ENCODE measurements at places on chromosomes 6 and 20.

DNA sequence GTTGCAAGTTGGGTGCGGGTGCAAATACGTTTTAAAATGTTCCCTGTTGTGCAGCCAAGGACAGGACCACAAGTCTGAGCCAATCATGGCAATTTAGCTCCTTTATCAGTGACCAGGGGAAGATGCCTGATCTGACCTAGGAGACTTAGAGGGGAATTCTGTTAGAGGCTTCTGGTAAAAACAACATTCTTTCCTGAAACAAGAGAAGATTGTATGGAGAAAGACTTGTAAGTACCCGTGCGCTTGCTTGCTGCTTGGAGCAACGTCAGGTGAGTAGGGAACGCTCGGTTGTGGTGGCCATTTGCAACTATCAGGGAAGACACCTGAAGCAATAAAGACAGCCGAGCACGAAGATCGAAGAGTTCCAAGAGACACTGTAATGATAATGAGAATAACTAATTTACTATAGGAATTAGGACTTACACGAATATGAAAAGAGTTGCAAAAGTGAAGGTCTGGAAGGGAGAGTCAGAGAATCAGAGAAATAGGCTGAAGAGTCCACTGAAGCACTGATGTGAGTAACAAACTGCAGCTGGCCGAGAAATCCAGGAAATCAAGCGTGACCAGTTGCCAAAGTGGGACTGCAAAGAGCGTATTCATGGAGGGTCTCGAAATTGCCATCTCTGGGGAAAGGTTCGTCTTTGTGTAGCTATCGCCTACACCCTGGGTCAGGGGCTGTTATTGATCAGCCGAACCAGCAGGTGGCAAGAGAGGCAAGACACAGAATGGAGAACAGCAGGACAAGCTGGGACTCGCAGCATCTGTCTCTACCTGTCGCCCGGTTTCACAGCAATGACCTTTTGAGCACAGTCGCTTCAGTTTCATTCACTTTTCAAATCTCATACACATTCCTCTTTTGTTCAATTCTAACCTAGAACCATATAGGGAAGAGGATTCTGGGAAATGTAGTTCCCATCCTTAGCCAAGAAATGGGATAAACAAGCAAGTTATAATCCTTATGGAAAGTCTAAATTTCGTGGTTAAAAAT, 26.1 kb downstream of the LOC128125822 start:
- H3K4me1 ChIP-seq, result no peaks in the 10 kb centered on the region
- H3K4me3 ChIP-seq, result peak overlapping the region; percentile 53
- no peaks in the 10 kb centered on the region for H3K36me3 ChIP-seq
- no peaks in the 10 kb centered on the region for H3K27me3 ChIP-seq
- peak; percentile 88 for DNase-seq
- no peak overlapping the region for H3K27ac ChIP-seq

GRCh38 chr20:437787-438486, 24.4 kb downstream of the TBC1D20 start:
- H3K36me3 ChIP-seq, result peaks cover 9% of the 10 kb centered on the region
- DNase-seq, result no peak
- H3K27me3 ChIP-seq, result no peaks in the 10 kb centered on the region
- no peaks in the 10 kb centered on the region for H3K4me1 ChIP-seq

- no peaks in the 10 kb centered on the region for H3K27me3 ChIP-seq
- no peak overlapping the region for H3K27ac ChIP-seq
- H3K36me3 ChIP-seq, result no peaks in the 10 kb centered on the region
- H3K4me1 ChIP-seq, result no peaks in the 10 kb centered on the region
- peak; percentile 90 for DNase-seq
Observed at GRCh38 chr6:134123666-134124208, 71.3 kb upstream of the SLC2A12 start.

- no peaks in the 10 kb centered on the region for H3K4me1 ChIP-seq
- no peak overlapping the region for H3K4me3 ChIP-seq
- H3K27me3 ChIP-seq, result no peaks in the 10 kb centered on the region
- no peaks in the 10 kb centered on the region for H3K36me3 ChIP-seq
- no peak overlapping the region for H3K27ac ChIP-seq
- no peak for DNase-seq
Observed at GRCh38 chr6:164947164-164947563, 362.2 kb downstream of the C6orf118 start.

DNA sequence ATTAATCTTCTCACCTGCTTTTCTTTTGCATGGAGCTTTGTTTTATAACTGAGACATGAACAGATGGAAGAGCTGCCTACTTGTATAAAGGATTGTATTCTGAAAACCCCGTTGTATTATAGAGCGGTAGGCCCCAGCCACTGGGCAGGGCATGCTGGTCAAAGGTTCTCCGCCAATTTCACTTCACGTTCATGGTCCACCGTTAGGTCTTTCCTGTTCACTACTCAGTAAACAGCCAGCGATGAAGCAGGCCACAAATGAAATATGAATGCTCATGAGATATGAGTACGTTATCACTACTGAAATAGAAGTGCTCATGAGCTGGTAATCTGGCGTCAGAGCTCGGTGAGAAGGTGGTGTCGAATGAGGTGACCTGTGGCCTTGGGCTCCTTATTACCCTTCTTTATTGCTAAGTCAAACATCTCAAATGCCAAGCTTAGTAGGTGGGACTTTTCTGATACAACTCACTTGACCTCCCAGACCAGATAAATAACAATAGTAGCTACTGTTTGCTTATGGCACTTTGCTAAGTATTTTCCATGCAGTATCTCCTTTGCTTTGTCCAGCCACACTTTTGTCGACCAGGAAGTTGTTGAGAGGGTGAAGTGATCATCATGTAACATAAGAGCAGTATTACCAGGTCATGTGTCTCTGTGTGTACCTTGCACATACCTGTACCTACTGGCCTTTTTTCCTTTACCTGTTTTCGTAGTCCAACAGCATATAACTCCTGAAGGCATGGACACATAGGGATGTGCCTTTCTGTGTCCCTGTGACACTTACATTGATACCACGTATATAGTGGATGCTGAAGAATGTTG, 16.7 kb downstream of the EDN3 start:
- H3K36me3 ChIP-seq, result no peaks in the 10 kb centered on the region
- H3K27me3 ChIP-seq, result no peaks in the 10 kb centered on the region
- no peak for DNase-seq
- H3K4me1 ChIP-seq, result no peaks in the 10 kb centered on the region

GRCh38 chr6:43509142-43509983, 783 bp downstream of the LRRC73 start:
- H3K27me3 ChIP-seq, result peaks cover 8% of the 10 kb centered on the region
- no peaks in the 10 kb centered on the region for H3K4me1 ChIP-seq
- DNase-seq, result no peak
- H3K27ac ChIP-seq, result no peak overlapping the region
- H3K4me3 ChIP-seq, result no peak overlapping the region

DNA sequence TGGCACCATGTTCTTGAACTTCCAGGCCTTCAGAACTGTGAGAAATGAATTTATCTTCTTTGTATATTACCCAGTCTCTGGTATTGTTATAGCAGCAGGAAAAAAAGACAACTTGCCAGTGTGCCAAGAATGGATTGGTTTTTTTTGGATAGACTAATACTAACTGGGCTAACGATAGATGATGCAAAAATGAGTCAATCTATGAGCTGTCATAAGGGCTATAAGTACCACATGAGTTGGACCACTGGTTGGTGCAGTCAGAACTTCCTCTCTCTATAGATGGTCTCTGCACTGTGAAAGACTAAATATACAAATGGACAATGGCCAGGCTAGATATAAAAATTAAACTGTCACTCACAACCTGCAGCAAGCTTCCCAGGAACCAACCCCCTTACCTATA, 87.6 kb upstream of the COL21A1 start:
- H3K27me3 ChIP-seq, result no peaks in the 10 kb centered on the region
- H3K36me3 ChIP-seq, result no peaks in the 10 kb centered on the region
- H3K4me3 ChIP-seq, result no peak overlapping the region
- H3K27ac ChIP-seq, result no peak overlapping the region
- H3K4me1 ChIP-seq, result no peaks in the 10 kb centered on the region

GRCh38 chr6:150775415-150776203, 89.9 kb upstream of the MTHFD1L start:
- DNase-seq, result no peak
- H3K27me3 ChIP-seq, result no peaks in the 10 kb centered on the region
- H3K4me1 ChIP-seq, result no peaks in the 10 kb centered on the region
- no peak overlapping the region for H3K27ac ChIP-seq
